ENCODE measurements at places on chromosomes 16 and 17. TPM values are rescaled to one million over a fixed set of nuclear protein-coding genes. Genes with fewer than 3 reads are reported as not detected.

Gene ZFP90
- 20.2 TPM for total RNA-seq

Gene NXPH3
- not detected for total RNA-seq

Gene MAPT
- 0.37 TPM for total RNA-seq

GRCh38 chr17:17824119-17824782 lies 12.5 kb downstream of the SREBF1 start:
- no peak for DNase-seq
- H3K4me1 ChIP-seq = peaks cover 83% of the 10 kb centered on the region
- no peaks in the 10 kb centered on the region for H3K27me3 ChIP-seq
- H3K36me3 ChIP-seq = peaks cover 26% of the 10 kb centered on the region
- peak overlapping the region; percentile 78 for H3K4me3 ChIP-seq

GRCh38 chr17:27559506-27560481 lies 71.2 kb upstream of the LGALS9 start:
- H3K27ac ChIP-seq = peak overlapping the region; percentile 61
- H3K36me3 ChIP-seq = peaks cover 65% of the 10 kb centered on the region

Measured in activated CD4-positive, alpha-beta T cell treated with anti-CD3 and anti-CD28 coated beads, Interleukin-2, amount 10 ng/mL, durations not matched to agents 24 days and 14 days (primary cell).